ENCODE measurements at places on chromosomes 3 and 15.

DNA sequence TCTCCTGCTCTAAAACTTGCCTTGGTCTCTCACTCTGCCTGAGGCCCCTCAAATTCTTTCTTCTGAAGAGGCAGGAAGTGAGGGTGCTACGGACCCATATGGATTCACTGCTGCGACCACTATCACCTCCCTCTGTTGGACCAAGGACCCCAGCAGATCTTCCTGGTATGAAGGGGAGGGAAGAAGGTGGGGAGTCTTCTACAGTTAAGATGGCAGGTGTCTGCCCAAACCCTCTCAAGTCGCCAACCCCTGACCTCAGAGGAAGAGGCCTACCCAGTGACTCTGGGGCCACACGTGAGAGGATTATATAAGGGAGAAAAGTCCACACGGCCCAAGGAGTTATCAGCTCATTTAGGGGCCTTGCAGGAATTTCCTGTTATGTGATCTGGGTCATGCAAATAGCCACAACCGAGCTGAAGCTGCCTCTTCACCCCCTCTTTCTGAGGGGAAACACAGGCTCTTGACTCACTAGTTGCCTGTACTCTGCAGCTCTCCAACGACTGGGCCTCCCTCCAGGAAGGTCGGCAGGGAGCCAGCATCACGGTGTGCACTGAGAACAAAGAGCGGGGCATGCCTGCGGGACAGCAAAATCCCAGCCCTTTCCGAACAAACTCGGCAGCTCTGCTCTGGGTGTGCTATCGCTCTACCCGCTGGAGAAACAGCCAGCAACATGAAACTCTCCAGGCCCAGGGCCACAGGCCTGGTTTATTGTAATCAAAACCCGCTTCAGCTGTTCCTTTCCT, 116.0 kb downstream of the XXYLT1 start:
- no peak for DNase-seq

DNA sequence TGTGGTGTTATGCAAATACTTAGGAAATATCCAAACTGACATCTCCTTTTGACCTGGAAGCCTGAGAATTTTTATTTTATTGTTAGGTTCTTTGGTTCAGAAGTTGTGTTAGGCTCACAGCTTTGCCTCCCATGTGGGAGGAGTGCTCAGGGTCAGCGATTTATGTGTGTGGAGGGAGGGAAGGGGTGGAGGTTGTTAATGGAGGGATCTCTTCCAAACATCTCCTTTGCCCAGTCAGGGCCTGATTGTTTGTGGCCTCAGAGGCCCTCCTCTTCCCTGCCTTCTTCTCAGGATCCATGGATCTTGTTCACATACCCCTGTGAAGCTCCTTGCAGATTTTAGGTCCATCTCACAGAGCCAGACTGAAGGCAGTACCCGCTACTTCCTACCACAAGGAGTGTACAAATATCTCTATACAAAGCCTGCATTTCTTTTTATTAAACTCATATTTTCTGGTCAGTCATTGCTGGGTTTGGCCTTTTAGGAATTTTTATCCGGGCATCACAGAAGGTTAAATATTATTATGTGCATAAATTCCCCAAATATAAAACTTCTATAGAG, 40.3 kb downstream of the BBX start:
- no peak for DNase-seq

DNA sequence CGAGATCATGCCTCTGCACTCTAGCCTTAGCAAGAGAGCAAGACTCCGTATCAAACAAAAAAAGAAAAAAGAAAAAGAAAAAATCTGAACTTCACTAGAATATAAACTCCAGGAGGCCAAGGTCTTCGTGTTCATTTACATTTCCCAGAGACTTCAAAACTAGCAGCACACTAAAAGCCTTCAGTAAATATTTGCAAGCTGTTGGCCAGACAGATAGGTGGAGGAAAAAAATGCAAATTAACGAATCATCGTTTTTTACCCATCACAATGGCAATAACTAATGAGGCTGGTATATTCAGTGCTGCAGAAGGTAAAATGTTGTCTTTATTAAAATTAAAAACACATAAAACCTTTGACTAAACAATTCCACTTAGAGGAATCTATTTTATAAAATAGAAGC, 80.6 kb downstream of the CLASP2 start:
- DNase-seq = no peak

DNA sequence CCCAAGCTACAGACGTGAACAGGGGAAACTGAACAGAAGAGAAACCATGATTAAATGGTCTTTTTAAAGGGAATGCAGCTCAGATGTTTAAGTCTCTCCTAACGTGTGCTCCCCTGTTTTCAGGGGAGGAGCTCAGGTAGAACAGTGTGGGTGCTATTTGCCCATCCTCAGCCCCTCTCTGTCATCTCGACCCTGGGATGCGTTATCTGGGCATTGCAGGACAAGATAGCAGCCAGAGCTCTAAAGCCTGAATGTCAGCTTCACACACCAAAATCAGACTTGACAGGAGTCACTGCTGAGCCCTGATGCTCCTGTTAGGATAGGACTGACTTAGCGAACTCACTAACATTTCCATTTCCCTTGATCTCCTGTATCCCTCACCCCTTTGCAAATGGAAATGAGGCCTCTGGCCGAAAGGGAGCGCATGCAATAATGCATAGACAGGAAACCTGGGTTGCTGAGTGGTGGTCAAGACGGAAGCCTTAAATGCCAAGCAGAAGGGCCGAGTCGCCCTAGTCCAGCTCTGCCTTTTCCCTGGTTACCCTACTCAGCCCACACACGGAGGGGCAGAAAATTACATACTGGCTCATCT, 234.9 kb upstream of the TPM1 start:
- no peak for DNase-seq

DNA sequence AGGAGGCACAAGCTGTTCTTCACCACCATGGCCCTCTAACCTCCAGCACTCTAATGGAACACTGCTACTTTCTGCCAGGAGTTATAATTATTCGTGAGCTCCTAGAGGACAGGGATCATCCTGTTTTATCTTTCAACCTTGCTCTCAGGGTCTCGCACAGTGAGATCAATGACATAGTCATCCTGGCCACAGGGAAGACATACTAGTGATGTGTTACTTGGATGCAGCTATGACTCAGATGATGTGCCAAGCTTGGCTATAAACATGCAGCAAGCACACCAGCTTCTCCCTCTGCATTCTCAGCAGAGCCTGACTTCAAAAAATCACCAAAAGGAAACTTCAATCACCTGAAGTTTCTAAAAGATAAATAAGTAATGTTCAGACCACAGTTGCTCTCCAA, 203.8 kb upstream of the HES1 start:
- DNase-seq = no peak

DNA sequence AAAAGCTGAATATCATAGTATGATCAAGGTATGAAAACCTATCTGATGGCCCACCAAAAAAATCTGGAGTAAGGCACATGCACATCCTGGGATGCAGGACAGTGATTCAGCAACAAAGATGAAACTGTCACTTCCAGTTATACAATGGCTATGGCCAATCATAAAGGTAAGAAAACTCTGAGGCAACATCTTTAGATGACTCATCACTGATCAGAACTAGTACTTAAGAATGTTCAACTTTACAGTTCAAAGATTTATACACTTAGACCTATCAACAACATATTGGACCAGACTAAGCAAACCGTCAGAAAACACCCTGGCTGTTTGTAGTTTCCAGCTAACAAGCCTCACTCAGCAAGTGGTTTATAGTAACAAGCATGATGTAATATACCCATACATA, 21.3 kb upstream of the PLCH1 start:
- DNase-seq = no peak

DNA sequence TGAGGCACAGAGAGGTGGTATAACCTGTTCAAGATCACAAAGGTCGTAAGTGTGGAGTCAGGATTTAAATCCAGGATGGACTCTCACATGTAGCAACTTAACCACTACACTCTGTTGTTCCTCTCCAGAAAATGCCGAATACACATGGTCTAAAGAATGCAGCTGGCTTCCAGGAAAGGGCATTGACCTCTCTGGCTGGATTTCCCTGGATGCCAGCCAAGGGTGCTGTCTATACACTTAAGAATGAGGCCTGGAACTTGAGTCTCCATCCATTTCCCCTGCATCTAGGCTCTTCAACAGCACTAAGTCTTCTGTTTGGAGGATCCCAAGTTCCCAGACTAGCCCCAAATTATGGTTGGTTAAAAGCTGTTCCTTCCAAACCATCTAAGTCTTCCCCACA, 60.5 kb downstream of the CERS3 start:
- DNase-seq = no peak

DNA sequence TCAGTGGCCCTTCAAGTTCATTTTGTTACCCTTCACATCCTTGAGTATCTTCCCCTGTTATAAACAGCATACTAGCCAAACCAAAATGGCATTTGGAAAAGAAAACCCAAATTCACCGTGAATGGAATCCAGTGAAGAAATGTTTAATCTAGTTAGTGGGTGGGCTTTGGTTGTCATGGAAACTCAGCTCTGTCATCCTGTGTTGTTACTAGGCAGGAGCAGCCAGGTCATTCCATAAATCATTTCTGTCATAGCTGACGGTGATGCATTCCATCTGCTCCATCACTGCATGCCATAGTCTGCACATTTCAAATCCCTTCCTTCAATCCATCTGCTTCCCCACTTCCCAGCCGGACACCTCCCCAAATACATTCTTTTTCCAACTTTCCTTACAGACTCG, 140.4 kb upstream of the CGNL1 start:
- DNase-seq = no peak

DNA sequence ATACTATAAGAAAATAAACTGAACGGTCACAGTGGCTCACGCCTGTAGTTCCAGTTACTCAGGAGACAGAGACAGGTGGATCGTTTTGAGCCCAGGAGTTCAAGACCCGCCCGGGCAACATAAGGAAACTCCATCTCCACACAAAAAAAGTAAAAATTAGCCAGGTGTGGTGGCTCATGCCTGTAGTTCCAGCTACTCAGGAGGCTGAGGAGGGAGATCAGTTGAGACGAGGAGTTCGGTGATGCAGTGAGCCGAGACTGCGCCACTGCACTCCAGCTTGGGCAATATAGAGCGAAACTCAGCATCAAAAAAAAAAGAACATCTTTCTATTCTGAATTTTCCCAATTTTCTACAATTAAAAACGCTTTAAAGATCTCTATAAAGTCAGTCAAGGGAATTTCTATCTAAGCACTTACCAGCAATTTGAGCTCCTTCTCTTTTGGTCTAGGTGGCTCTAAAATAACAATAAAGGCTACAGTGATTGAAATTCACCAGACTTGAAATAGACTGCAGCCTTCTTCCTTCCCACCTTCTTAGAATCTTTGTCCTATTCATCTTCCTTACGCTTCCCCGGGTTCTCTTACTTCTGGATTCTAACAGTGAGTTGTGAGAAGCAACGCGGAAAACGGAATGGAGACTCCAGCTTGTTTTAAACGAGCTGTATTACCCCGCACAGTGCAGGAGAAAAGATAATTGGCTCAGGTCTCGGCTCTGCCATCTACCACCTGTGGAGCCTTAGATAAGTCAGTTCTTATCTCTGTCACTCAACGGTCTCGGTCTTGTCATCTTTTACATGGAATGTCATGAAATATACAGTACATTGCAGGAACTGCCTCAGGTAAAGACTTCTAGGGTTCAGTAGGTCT, 812 bp upstream of the SEC62 start:
- no peak for DNase-seq

DNA sequence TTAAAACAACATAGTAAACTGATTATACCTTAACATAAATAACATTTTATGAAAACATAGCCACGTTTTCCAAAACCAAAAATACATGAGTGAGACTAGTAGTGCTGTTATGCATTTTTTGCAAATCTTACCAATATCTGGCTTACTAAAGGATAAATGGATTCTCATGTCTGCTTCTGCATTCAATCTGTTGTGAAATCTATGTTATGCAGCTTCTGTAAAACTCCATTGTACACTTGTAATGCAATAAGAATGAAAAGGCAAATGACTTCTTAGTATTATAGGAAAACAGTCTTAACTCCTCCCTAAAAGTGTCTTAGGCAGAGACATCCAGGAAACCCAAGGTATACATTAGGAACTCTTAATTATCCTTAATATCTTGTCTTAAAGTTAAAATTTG, 330.9 kb upstream of the THBS1 start:
- no peak for DNase-seq

Data from stimulated activated CD4-positive, alpha-beta T cell treated with anti-CD3 and anti-CD28 coated beads, Interleukin-1b, Interleukin-23, amount 100 ng/mL, for 4 hours (primary cell).